ENCODE measurements at places on chromosomes 7 and 10. TPM values are rescaled to one million over a fixed set of nuclear protein-coding genes. Genes with fewer than 3 reads are reported as not detected.

PARD3 gene
- 10.5 TPM for polyA plus RNA-seq

TMEM270 gene
- polyA plus RNA-seq, result not detected

WEE2 gene
- polyA plus RNA-seq, result not detected

RHOBTB1 gene
- 5.8 TPM for polyA plus RNA-seq

ACSM6 gene
- not detected for polyA plus RNA-seq

ST8SIA6 gene
- 1.7 TPM for polyA plus RNA-seq

BNIP3 gene
- polyA plus RNA-seq, result 64.8 TPM

IFIT2 gene
- polyA plus RNA-seq, result 4.2 TPM

SFTPA1 gene
- not detected for polyA plus RNA-seq

FAM20C gene
- polyA plus RNA-seq, result 17.6 TPM

- no peak for DNase-seq
These were observed 105.1 kb downstream of the NRP1 start for GRCh38 chr10:33229252-33229948.

DNA sequence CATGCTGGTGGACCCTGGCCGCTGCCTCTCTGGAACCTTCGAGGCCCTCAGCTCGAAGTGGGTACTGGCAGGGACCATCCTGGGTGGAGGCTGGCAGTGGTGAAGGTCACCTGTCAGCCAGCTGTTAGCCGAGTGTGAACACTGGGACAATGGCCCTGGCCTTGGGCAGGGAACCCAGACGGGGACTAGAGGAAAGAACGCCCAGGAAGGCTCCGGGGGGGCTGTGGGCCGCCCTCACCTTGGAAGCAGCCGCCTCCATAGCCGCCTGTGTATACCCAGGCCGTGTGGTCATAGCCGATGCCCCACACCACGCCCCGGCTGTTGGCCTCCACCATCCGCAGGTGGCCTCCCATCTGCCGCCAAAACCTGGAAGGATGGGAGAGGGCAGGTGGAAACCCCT, 17.6 kb downstream of the BHLHA15 start:
- no peak for DNase-seq

- DNase-seq, result no peak
These were observed 23.0 kb downstream of the TMEM176A start for GRCh38 chr7:150823484-150824126.

DNA sequence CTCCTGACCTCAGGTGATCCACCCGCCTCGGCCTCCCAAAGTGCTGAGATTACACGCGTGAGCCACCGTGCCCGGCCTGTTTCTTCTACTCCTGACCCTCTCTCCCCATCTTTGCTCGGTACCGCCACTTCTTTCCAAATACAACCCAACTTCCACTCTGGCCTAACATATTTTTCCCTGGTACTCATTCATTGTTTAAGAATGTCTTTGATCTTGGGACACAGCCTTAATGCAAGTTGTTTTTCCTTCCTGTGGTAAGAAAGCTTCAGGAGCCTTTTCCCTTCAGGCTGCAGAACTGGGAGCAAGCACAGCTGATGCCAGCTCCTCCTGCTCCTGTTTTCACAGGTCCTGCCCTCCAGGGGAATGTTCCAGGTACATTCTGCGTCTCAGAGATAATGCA, 13.7 kb downstream of the CALML3 start:
- DNase-seq, result no peak

- DNase-seq, result no peak
These were observed 32.8 kb downstream of the KIAA1549 start for GRCh38 chr7:138948403-138948802.

DNA sequence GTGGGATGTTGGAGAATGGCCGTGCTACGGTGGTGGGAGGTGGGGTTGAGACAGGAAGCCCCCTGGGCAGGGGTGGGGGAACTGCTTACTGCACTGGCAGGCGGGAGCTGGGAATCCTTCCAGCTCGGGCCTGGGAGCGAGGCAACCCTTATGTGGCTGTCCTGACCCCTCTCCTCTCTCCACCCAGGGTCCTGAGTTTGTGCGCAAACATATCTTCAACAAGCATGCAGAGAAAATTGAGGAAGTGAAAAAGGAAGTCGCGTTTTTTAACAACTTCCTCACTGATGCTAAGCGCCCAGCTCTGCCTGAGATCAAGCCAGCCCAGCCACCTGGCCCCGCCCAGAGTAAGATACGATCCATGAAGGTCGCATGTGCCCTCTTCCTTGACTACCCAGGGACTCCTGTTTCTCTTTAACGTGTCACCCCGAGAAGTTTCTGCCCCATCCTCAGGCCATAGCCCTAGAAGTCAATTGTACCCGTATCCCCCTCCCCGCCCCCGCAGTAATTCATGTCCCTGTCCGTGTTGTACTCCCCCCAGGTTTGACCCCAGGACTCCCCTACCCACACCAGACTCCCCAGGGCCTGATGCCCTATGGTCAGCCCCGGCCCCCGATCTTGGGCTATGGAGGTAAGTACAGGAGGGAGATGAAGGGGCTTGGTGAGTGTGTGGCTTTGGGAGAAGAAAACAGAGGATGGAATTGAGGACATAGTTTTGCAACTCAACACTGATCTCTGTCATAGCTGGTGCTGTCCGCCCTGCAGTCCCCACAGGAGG, 1.8 kb downstream of the UFSP1 start:
- no peak for DNase-seq

DNA sequence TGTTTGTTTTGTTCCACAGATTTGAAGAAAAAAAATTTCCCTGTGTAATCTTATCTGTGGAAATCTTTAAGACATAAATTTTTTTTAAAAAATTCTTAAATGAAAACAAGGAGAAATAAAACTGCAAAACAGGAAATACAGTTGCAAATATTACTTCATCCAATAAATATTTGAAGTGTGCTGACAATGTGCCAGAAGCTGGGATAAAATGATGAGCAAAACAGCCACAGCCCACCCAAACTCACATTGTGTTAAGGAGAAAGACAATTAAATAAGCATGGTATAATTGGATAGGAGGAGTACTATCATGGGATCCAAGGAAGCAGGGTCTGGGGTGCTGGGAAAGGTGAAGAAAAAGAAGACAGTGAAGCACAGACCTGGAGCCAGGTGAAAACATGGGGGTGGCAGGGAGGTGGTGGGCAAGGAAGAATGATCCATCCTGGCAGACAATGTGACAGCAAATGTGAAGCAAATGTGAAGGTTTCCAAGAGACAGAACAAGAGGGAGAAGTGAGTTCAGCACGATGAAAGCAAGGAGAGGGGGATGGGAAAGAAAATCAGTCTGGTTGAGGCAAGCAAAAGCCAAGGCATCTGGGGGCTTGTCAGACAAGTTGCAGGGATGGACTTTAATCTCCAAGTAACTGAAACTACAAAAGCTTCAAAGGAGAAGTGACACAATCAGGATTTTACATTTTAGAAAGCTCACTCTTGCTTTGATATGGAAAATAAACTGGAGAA, 135.9 kb downstream of the HIBADH start:
- no peak for DNase-seq

DNA sequence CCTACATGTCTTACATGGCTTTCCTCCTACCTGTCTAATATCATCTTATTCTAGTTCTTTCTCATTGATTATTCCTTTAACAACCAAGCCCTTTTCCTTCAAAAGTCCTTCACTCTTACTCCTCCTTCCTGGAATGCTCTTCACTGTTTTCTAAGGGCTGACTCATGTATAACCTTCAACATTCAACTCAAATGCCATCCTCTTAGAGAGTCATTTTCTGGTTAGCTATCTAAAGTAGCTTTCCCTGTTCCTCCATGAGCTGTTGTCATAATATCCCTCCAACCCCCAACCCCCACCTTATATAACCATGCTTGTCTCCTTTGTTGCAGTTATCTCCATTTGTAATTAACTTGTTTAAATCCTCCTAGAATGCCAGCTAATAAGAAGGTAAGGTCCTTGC, 286.8 kb downstream of the ADK start:
- no peak for DNase-seq

- peak; percentile 42 for DNase-seq
These were observed 31.7 kb upstream of the ELMO1 start for GRCh38 chr7:37480041-37481031.

DNA sequence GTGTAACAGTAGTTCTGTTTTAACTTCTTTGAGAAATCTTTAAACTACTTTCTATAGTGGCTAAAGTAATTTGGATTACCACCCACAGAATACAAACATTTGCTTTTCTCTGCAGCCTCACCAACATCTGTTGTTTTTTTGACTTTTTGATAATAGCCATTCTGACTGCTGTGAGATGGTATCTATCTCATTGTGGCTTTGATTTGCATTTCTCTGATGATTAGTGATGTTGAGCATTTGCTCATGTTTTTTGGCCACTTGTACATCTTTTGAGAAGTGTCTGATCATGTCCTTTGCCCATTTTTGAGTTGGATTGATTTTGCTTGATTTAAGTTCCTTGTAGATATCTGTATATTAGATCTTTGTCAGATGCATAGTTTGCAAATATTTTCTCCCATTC, 66.7 kb downstream of the RNF133 start:
- DNase-seq, result no peak

- DNase-seq, result no peak
These were observed 107.4 kb upstream of the FAM204A start for GRCh38 chr10:118449521-118449920.

GRCh38 chr10:73774637-73775036, 7.2 kb upstream of the CHCHD1 start:
- DNase-seq, result no peak

DNA sequence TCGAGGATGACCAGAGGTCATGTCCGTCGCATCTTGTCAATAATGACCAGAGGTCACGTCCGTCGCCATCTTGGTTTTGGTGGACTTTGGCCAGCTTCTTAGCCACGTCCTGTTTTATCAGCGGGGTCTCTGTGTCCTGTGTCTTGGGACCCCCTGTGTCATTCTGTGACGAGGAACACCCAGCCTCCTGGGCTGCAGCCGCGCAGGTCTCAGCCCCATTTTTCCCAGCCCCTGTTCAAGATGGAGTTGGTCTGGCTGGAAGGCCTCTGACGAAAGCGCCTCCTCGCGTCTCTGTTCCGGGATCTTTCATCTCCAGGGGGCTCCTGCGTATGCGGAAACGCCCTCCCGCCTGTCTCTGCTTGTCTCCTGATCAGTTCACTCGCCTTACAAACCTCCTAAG, 134.2 kb downstream of the ELFN1 start:
- DNase-seq, result no peak

- DNase-seq, result no peak
These were observed 45.1 kb downstream of the DPY19L1 start for GRCh38 chr7:34991938-34992840.

DNA sequence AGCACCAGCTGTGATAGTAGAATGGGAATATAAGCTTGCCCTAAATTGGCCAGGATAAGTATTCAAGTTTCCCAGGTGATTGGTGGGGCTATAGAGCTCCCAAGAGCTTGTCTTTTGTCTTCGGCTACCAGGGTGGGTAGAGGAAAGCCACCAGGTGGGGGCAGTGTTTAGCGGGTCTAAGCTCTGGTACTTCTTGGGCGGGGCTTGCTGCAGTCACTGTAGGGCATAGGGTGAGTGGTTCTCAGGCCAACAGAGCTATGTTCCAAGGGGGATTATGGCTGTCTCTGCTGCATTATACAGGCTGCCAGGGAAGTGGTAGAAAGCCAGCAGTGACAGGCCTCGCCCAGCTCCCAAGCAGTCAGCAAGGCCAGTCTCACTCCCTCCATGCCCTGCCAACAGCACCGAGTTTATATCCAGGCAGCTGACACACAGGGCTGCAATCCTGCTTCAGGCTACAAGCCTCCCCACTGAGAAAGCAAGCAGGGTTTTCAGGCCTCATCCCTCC, 110.7 kb downstream of the ZNF467 start:
- peak; percentile 83 for DNase-seq

- peak; percentile 63 for DNase-seq
These were observed 97.5 kb downstream of the CTBP2 start for GRCh38 chr10:125062914-125063230.

- no peak for DNase-seq
These were observed 98.7 kb downstream of the TCERG1L start for GRCh38 chr10:131212763-131213325.

DNA sequence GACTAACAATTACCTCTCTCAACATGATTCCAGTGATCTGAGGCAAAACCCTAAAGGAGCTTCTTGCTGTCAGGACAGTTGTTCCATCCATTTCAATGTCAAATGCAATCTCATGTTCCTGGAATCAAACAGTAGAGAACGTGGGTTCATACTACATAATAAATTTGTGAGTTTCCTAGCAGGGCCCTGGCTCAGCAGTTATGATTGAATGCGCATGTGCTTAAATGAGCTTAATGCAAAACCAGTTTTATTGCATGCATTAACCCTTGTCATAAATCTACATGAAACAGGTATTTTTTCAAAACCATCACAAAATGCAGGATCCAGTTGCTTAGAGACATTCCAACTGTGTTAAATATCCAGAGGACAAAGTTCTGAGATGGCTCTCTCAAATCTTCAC, 225.4 kb upstream of the TMEM72 start:
- no peak for DNase-seq

DNA sequence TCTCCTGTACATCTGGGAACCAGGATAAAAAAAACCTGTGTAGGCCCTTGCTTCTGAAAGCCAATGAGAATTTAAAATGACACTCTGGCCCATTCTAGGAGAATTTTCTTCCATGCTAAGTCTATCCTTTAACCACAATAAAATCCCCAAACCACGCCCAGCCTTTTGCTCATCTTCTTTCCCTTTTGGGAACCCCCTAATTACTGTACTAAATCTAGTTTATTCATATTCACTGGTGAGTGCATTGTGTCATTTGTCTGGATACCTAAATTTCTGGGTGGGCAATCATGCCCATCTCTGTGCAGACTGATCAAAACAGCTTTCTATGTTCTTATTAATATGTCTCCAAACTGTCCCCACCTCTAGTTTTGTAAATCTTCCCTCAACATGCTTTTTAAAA, 11.7 kb upstream of the CDK14 start:
- DNase-seq, result no peak

DNA sequence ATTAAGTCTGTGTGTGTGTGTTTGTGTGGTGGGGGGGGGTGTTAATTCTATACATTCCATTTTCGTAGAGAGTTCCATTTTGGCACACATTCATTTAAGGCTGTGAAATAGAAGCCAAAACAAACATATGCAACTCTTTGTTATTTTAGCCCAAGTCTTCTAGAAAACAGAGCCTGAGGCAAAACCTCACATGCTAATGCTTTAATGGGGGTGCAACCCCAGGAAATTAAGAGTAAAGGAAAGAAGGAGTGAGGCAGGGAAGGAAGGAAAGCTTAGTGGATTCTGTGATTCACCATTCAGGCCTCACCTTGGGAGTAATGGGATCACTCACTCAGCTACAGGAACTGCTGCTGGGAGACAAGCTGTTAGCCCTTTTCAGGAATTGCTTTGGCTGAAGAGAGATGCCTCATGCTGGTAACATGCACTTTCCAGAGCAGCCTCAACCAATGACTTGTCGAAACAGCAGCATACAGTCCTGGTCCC, 73.0 kb upstream of the CTTNBP2 start:
- DNase-seq, result no peak

Measured in right cardiac atrium (tissue), 5 donors.